ENCODE measurements at places on chromosomes 3 and 15.

GRCh38 chr3:185448107-185448506 is 50.7 kb downstream of the TMEM41A start:
- no peak for DNase-seq

- DNase-seq = no peak
Observed at GRCh38 chr15:64525828-64526530, 65.6 kb downstream of the ZNF609 start.

DNA sequence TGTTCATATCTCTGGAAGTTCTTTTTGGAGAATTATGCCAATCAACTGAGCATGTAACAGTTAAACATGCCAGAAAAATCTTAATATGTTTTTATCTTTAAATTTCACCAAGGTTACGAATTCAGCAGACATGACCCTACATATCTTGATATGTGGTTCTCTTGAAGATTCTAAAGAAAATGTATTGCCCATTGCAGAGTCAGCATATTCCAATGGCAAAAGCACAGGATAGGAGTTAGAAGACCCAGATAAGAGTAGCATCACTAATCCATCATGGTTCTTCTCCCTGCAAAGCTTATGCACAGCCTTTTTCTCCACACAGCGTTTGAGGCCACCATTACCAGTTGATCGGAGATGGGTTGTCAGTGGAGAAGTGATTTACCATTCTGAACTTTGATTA is 402.8 kb downstream of the EPHB1 start:
- no peak for DNase-seq

DNA sequence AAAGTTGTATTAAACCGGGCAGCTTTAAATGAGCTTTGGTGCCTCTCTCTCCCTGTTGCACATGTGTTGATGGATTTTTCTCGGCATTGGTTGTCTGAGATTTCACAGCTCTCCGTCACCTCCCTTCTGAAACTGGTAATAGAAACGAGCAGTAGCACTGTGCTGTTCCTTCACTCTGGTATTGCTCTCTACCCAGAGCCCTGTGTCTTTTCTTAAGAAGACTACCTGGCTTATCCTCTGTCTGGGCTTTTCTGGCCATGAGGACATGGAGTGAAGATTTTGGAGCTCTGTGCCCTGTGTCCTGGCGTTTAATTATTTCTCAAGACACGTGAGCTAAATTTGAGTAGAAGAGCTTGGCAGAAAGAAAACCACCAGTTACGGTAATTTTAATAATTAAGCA is 209.6 kb upstream of the EIF1B start:
- no peak for DNase-seq

- DNase-seq = no peak
Observed at GRCh38 chr15:94177112-94177511, 54.2 kb upstream of the MCTP2 start.

GRCh38 chr3:195179776-195180489 is 91.0 kb downstream of the XXYLT1 start:
- DNase-seq = no peak
